ENCODE measurements at places on chromosomes 12 and 14.

DNA sequence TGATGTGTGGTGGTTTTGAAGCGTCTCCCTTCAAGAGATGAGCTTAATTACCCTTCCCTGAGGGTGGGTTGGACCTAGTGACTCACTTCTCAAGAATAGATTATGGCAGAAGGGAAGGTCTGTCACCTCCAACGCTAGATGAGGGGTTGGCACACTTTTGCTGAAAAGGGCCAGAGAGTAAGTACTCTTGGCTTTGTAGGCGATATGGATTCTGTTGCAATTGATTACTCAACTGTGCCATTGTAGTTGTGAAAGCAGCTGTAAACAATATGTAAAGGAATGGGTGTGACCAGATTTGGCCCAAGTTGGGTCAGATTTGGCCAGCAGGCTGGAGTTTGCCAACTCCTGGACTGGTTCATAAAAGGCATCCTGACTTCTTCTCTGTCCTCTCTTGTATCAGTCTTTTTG lies 53.3 kb downstream of the SMIM41 start:
- DNase-seq, result no peak

DNA sequence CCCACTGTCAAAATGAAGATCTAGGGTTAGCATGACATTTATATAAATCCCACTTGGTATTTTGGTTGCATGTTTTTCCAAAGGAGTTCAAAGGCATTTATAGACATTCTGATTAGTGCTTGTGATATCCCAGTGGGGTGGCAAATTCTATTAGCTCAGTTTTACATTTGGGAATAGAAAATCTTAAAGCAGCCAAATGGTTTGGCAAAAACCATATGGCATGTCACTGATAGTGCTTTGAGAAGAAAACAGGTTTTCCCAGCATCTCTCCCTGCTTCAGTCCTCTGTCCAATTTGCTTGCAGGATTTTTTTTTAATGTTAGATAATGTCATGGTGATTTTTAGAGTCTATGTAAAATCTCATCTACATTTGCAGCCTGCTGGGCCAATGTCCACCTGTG lies 225.1 kb upstream of the DIO3 start:
- DNase-seq, result no peak

DNA sequence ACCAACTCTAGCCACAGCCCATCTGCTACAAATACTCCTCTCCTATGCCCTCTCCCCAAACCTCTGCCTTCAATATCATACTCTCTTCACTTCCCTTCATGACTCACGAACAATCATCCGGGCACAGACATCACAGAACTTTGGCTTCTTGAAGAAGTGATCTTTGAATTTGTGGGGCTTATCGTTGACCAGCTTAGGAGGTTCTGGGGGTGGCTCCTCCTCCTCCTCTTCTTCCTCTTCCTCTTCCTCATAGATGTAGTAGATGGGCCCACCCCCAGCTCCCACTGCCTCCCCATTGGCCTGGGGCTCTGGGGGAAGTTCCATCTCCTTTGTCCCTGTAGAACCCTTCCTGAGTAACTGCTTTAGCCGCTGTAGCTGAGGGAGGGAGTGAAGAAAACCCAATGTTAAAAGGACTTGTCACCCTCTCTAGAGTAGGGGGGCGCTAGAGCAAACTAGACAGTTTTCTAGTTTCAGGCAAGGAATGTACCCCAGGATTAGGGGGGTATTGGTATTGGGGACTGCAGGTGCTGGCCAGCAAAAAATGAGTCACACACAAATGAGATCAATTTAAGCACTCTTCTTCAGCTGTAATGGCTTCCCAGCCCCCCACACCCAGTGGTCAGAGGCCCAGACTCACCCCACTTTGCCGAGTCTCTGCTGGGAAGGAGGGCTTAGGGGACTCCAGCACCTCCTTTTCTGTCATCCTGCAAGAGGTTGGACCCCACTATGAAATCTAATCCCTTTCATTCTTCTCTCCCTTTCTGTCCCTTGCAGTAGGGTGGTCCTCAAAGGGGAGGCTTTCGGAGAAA lies 1.8 kb downstream of the STAC3 start:
- DNase-seq, result no peak

DNA sequence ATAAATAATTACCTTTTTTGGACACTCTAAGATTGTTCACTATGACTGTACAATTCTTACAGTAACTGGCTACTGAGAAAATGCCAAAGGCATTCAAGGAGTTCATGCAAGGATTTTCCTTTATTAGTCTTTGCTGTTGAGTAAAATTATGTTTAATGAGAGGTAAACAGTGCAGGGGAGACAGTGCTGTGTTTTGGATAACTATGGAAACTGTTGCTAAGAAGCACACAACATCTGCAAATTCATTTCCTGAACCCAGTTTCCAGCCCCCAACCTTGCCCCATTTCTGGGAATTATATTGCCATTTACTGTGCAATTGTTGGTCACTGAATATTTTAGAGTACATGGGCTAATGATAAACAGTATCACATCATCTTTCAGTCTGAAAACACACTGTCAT lies 1005.8 kb downstream of the TRHDE start:
- DNase-seq, result no peak

GRCh38 chr12:125566-125965 lies 59.0 kb downstream of the IQSEC3 start:
- no peak for DNase-seq
